ENCODE measurements at places on chromosomes 13 and 19.

GRCh38 chr13:34901572-34901971 lies 40.5 kb upstream of the NBEA start:
- DNase-seq: no peak

- no peak for DNase-seq
Measured at GRCh38 chr19:5621311-5621944, 1.1 kb downstream of the SAFB2 start.

DNA sequence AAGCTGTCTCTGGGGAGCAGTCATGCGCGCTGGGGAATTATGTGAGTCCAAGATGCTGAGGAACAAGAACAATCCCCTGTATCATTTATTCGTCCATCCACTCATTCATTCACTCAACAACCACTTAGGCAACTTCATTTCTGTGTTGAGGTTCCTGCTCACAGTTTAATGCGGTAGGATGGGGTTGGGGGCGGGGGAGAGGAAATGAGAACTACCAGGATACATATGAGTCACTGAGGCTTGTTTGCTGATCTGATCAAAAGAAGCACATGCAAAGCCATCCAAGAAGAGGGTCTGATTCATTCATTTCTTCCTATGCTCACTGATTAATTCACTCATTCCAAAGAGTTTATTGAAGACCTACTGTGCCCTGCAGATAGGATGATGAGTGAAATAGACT lies 20.9 kb downstream of the ZNF536 start:
- DNase-seq: no peak

DNA sequence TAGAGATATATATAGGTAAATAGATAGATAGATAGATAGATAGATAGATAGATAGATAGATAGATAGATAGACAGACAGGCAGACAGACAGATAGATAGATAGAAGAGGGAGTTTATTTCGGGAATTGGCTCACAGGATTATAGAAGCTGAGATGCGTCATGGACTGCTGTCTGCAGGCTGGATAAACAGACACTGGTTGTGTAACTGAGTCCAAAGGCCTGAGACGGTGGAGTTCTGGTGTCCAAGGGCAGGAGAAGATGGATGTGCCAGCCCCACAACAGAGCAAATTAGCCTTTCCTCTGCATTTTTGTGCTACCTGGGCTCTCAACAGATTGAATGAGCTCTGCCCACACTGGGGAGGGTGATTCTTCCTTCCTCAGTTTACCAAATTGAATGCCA lies 2.7 kb downstream of the CYP4F3 start:
- no peak for DNase-seq

DNA sequence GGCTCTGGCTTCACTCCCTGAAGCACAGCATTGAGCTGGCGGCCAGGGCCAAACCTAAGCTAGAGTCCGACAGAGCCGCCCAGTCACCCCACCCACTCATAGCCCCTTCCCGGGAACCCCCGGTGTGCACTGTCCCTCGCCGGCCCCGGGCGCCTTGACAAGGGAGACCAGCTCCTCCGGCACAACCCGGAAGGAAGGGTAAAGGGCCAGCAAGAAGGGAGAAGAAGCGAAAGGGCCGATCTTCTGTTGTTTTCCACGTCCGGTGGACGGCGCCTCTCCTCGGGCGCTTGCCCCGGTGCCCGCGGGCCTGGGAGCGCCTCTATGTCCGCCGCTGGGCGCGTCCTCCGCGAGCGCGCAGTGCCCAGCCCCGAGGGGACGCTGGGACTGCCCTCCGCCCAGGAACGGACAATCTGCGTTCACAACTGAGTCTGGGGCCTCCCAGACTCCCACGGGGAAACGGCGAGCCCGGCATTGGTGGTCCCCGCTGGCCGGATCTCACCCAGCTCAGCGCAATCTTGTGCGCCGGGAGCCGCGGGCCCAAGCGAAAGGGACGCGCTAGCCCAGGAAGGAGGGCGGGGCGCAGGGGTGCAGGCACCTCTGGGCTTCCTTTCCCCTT lies 172.5 kb upstream of the MIR17HG start:
- no peak for DNase-seq

DNA sequence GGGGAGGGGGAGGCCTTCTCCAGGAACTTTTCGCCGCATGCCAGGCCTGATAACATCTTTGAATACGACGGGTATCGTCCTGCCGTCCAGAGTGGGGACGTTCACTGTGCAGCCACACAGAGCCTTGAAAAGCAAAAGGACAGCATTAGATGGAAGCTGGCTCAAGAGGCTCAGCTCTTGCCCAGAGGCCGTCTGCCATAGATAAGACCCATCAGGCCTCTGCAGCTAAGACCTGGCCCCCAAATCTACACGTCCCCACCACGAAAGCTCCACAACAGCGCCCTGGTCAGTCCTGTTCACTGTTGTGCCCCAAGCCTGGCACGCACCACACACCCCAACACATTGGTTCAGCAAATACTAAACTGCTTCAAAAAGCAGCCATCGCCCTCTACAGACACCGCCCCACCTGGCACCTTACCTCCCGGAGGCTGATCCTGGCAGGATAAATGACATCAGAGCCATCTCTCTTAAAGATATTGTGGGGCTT lies 2.1 kb downstream of the DNAJB1 start:
- DNase-seq: no peak

- peak; percentile 2 for DNase-seq
Measured at GRCh38 chr13:105220063-105220462, 1315.4 kb downstream of the EFNB2 start.

GRCh38 chr13:97300871-97301270 lies 78.7 kb downstream of the MBNL2 start:
- DNase-seq: no peak

GRCh38 chr13:109651311-109651710 lies 135.1 kb downstream of the IRS2 start:
- DNase-seq: no peak

- peak; percentile 73 for DNase-seq
Measured at GRCh38 chr13:46551410-46552302, 1.3 kb upstream of the LRCH1 start.

DNA sequence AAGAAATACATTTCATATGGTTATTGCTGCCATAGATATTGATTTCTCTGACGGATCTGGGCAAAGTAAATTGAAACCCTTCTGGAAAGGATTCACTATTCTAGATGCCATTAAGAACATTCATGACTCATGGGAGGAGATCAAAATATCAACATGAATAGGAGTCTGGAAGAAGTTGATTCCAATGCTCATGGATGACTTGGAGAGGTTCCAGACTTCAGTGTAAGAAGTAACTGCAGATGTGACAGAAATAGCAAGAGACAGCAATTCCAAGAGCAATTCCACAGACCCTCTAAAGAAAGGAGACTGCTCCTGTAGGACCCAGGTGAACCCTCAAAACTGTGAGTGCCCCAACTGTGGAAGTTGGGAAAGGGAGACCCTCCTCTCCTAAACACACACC lies 30.9 kb upstream of the KCTD12 start:
- DNase-seq: peak; percentile 64

- peak; percentile 16 for DNase-seq
Measured at GRCh38 chr19:58387338-58388174, 487 bp downstream of the RPS5 start.

DNA sequence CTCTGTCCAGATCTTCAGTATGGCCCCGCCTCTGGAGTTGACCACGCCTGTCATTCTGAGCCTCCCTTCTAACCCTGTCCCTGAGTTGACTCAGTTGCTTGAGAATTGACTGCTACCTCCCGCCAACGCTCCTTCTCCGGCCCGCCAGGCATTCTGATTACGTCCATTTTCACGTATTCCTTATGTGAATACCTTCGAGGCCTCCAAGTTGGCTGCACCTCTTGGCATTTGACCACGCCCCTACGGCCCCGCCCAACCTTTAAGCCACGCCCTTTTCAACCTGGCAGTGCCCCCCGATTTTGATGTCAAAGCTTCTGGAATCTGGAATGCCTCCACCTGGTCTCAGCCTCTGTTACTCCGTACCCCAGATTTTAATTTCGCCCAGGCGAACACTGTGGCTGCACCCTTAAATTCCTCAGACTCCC lies 1.7 kb upstream of the EML2 start:
- no peak for DNase-seq

DNA sequence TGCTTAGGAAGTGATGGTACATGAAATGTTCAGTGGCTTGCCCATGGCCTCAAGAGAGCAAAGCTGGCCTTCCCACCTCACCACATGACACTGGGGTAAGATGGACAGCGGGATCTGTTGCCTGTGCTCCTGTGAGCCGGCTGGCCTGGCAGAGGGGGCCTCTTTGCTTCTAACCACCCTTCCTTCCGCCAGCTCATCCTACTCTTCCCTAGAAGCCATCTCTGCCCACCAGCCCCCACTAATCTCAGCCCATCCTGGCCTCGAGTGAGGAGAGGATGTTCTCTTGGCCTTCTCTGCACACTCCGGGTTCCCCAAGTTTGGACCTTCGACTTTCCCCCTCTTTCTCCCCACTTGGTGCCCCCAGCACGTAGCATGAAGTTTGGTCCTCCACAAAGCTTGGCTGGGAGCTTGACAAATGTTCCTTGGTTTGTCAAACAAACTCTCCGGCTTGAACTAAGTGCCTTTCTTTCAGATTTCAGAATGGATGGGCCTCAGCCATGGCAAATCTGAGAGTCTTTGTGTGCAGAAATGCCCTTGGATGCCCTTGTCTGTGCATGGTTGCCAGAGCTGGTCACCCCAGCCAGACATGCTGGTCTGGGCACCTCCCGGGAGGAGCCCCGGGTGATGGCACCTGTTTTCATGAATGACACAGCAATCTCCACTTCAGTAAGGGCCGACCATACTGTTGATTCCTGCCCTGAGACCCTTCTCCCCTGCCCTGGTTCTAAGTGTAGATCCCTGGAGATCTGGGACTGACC lies 145.5 kb downstream of the URI1 start:
- no peak for DNase-seq

DNA sequence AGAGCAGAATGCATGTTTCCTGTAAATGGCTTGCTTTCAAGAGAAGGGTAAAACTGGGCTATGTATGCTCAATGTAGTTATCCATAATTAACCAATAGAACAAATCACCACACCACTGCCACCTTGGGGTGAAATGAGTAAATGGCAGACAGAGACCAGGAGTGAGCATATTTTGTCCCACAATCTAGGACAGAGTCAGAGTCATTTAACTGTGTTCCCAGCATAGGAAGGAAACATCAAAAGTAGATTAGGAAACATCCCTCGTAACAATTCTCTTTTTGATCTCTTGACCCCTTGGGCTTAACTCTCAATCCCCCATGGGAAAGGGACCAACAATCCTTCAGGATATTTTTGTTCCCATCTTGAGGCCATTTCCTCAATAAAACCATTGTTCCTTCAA lies 224.8 kb downstream of the NHLRC3 start:
- DNase-seq: peak; percentile 56

GRCh38 chr13:98664047-98664446 lies 87.1 kb upstream of the STK24 start:
- DNase-seq: peak; percentile 89

- no peak for DNase-seq
Measured at GRCh38 chr13:24004142-24004899, 107.0 kb upstream of the C1QTNF9B start.

GRCh38 chr13:111469450-111469849 lies 149.0 kb downstream of the TEX29 start:
- no peak for DNase-seq

- no peak for DNase-seq
Measured at GRCh38 chr13:44268980-44269379, 104.6 kb upstream of the SERP2 start.

DNA sequence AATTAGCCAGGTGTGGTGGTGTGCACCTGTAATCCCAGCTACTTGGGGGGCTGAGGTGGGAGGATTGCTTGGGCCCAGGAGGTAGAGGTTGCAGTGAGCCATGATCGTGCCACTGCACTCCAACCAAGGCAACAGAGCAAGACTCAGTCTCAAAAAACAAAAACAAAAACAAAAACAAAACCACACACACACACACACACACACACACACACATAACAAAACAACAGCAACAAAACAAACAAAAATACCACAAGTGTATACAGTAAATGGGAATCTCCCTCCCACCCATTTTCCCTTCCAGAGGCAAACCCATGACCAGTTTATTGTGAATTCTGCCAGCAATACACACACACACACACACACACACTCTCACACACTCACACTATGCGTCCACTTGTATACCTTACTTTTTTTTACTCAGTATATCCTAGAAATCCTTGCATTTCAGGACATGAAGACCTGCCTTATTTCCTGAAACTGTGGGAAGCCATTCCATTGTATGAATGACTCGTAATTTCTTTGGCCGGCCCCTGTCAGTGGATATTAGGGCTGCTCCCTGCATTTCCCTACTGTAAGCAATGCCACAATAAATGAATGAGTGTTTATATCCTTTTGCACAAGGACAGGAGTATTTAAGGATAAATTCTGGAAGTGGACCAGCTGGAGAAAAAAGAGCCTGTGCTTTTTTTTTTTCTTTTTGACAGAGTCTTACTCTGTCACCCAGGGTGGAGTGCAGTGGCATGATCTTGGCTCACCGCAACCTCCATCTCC lies 6.9 kb upstream of the PLEKHF1 start:
- DNase-seq: no peak

DNA sequence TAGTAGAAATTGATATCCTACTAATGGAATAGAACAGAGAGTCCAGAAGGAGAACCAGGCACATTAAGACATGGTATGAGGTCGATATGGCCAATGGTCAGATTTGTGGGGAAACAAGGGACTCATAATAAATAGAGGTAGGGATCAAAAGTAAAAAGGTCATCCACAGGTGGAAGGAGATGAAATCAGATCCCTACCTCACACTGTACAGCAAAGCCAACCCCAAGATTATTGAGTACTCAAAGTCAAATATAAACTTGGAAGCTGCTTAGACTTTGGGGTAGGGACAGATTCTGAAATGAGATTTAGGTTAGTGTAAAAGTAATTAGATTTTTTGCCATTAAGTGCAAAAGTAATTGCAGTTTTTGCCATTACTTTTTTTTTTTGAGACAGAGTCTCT lies 40.7 kb downstream of the BICRA start:
- DNase-seq: no peak

DNA sequence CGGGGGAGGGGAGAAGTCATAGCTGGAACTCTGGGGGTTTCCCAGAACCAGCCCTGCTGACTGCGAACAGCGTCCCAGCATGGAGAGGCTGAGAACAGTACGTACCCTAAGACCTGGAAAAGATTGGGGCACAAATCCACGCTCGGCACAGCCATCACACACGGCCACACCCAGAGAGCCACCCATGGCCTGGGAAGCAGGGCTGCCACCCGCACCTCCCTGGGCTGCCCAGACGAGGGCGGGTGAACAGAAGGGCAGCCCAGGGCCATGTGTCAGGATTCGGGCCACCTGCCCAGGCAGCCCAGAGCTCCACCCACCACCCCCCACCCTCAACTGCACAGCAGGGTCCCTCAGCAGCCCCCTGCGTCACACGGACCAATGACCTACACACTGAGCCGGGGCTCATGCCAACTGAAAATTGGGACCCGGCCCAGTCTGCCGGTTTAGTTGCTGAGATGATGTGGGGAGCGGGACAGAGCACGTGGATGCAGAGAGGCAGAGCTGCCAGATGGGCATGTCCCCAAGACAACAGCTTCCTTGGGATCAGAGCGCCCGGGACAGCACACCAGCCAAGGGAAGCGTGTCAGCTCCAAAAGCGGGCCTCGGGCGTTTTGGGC lies 8.5 kb downstream of the UBXN6 start:
- DNase-seq: peak; percentile 43

All from fibroblast of mammary gland (primary cell).